ENCODE measurements at places on chromosomes 5 and 9.
A peak's percentile ranks its signal among the peaks of the same experiment; 100 is the strongest.

DNA sequence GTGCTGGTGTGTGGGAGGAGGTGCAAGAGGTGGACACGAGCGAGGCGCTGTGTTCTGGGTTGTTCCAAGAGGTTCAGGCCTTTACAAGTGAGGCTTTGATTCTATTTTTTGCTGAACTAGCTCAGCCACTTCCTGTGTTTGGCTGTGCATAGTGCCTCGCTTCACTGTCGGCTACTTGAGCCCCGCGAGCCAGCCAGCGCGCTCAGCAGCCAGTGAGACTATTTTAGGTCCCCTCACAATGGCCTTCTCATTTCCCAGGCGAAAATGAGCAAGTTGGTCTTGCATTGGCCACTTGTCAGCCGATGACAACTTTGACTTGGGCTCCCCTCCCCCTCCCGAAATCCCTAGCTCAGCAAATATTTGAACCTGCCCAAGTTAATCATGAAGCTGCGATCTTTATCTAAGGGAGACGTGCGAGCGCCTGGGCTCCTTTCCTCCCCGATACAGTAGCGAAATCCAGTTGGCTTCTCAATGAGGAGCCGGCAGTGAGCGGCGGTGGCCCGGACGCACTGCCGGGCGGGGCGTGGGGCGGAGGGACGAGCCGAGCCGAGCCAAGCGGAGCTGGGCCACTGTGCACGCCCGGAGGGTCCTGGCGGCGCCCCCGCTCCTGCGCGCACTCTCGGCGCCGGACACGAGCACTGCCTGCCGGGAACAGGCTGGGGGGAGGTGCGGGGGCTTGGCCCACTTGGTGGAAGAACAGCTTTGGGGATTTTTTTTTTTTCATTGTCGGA, 72.6 kb downstream of the PIK3R1 start:
- DNase-seq: peak; percentile 25

GRCh38 chr5:69209602-69210001, 20.2 kb downstream of the CENPH start:
- DNase-seq: no peak

GRCh38 chr9:34341659-34342295, 12.4 kb downstream of the NUDT2 start:
- no peak for DNase-seq

DNA sequence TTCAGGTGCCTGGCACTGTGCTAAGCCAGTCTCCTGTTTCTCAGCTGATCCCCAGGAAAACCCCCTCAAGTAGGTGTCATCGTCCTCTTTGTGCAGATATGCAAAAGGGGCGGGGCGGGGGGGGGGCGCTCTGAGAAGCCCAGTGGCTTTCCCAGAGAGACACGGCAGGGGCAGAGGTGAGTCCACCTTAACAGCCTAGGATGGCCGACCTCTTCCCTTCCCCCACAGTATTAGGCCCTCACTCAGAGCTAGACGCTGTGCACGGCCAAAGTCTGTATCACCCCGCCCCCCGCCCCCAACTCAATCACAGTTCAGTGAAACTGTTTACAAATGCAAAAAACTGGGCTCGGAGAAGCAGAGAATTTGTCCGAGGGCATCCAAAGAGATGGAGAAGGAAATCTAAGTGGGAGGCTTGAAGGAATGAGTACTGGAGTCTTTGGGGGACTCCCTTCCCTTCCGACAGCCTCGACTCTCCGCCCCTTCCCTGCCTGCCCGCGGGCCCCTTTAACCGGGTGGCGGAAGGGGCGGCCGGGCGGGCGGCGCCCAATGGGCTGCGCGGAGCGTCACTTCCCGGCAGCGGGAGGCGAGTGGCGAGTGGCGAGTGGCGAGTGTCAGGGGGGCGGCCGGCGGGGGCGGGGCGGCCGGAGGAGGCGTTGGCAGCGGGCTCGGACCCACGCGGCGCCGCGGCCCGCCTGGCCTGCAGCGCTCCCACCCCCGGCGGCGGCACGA, at the start of gene ERGIC1:
ERGIC1 (plus strand) TSS at position 566 of the 729 bp plus-strand sequence; CDS start at position 729, 163 bp downstream.
- DNase-seq: peak; percentile 46

DNA sequence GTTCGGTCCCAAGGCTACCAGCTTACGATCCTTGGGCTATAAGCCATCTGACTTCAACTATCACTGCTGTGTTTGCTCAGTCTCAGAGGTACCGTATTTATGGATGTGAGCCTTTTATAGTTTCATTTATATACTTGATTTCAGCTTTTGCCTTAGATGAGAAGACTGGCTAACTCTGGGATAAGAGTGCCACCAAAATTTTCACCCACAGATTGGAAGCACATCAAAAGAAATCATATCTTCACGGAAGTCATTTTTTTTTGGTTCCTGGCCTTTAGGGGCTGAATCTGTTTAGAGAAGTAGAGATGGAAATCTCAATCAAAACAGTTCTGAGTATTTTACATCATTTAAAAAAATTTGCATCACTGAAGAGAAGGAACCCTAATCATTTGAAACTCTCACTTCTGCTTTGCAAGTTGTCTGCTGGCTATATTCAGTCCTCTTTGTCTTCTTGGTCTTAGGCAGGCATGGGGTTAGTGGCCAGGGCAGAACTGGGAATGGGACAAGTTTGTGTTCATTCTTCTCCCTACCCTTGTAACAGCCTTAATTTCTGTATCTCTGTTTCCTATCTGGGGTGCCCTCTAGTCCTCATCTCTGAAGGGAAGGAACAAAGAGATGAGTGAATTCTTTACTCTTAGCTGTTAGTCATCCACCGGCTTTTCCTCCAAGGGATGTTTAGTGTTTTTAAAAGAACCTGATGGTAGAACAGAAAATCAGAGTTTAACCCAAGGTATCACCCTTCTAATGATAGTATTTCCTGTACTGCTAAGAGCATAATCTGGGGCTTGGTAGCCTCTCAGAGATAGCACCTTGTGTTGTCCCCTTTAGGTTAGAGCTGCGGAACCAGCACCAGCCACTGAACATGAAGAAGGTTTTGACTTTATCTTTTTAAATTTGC, 14.1 kb upstream of the TNFAIP8 start:
- DNase-seq: no peak

GRCh38 chr9:102087141-102087540, 348.7 kb upstream of the GRIN3A start:
- DNase-seq: no peak

- DNase-seq: no peak
Observed at GRCh38 chr5:139966856-139967255, 76.2 kb downstream of the NRG2 start.

DNA sequence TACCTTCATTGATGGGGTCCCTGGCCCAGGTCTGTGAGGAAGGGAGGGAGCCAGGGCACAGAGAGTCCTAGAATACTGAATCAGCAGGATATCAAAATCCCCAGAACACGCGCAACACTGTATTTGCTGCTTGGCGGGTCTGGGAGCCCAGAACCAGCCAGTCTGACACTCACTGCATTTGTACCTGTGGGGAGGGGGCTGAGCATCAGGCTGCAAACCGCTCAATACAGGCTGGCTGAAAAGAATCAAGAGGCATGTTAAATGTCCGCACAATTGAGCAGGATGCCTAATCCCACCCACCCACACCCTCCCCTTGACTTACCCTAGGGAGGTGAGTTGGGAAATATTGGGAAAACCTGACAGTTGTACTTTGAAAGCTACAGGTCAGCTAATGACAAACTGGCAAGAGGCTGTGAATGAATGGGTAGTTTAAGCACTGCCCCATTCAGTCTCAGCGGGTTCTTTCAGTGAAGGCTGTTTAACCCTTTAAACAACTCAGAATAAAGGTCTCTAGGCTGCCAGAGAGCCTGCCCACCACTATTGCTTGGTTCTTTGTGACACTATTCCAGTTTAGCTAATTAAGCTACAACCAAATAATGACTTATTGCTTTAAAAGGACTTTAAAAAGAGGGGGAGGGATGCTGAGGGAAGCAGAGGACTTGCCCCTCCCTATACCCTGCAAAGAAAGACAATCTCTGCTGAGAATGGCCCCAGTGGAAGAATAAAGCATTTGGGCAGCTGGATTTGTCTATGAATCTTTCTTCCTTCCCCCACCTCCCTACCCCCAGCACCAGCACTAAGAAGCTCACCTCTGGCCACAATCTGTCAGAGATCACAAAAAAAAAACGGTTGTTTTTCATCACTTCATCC, 5.0 kb downstream of the SPRY4 start:
- no peak for DNase-seq

DNA sequence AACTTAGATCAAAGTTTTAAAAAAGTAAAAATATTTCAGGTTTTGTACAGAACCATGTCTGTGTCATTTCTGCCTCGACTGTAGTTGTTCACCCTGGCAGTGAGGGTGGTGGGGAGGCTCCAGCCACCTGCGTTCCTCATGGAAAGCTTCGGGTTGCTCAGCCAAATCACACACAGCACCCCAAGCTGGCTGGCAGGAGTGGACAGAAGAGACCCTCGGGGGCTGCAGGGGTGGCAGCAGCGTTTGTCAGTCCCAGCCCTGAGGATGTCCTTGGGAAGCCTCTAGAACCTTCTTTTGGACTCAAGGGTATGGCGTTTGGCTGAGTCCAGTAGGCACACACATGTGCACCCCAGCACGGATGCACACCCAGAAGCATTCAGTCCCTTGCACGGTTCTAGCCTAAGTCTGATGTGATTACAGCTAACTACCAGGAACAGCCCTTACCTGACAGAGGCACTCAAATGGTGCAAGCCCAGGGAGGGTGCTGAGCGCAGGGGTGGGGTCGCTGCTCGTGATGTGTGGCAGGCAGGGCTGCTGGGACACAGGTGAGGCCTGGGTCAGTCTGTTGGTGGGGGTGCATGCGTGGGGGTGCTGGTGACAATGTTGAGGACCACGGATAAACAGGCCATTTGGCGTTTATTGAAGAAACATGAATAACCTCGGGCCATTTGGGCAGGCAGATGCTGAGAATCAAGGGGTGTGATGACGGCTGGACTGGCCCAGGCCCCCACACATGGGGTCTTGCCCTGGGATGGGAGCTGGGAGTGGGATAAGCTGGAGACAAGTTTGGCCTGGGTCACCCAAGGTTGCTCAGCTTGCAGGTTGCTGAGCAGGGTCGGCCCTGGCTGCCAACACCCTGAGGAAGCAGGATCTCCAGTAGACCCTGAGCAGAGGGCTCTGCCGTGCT, 103.4 kb downstream of the PHF2 start:
- no peak for DNase-seq

DNA sequence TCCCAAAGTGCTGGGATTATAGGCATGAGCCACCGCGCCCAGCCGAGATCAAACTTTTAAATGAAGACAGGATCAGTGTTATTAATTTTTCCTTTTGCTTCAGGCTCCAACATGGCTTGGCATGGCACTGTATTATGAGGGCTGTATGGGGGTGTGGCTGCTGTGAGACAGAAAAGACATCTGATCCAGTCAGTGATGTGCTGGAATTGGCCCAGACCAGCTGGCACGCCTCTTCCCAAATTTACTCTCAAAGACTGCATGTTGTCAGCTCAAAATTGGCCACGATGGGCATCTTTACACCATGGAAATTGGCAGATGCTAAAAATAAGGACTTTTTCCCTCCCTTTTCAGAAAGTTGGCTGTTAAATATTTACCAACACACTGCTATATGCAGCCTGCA, 12.1 kb upstream of the COL27A1 start:
- no peak for DNase-seq

DNA sequence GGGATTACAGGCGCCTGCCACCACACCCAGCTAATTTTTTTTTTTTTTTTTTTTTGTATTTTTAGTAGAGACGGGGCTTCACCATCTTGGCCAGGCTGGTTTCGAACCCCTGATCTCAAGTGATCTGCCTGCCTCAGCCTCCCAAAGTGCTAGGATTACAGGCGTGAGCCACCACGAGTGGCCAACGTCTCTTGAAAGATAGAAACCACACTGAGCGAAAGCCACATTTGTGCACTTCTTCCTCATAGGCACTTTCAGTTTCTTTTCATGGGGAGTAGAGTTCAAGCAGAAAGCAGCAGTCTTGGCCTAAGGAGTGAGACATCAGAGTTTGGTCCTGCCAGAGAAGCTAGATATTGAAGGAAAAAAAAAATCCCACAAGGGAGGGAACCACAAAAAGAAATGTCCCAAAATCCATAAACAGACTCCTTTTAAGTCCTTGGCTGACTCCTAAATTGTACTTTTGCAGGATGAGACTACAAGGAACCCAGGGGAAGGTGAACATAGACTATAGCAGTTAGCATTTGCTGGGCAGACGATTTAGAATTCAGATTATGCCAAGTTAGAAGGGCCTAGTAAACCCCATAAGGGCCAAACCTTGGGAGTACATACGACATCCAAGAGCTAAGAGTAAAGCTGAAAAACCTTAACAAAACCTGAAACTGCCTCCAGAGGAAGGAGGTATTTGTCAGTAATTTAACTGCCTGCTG, 43.9 kb upstream of the GLIPR2 start:
- DNase-seq: no peak

DNA sequence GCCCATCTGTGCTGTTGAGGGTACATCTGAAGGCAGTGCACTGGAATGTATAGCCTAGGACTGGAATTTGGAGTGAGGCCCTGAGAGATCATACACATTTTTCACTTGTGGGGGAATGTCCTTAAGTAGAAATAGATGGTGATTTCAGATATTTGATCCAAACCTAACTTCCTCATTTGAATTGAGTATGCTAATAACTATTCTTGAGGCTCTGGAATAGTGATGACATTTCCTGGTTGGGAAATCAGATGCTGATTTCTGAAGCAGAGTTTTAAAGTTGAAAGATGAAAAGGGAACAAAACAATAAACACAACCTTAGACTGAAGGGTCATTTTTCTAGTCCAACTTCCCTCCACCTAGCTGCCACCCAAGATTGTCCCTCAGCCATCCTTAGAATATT, 163.0 kb upstream of the CCDC152 start:
- DNase-seq: no peak

DNA sequence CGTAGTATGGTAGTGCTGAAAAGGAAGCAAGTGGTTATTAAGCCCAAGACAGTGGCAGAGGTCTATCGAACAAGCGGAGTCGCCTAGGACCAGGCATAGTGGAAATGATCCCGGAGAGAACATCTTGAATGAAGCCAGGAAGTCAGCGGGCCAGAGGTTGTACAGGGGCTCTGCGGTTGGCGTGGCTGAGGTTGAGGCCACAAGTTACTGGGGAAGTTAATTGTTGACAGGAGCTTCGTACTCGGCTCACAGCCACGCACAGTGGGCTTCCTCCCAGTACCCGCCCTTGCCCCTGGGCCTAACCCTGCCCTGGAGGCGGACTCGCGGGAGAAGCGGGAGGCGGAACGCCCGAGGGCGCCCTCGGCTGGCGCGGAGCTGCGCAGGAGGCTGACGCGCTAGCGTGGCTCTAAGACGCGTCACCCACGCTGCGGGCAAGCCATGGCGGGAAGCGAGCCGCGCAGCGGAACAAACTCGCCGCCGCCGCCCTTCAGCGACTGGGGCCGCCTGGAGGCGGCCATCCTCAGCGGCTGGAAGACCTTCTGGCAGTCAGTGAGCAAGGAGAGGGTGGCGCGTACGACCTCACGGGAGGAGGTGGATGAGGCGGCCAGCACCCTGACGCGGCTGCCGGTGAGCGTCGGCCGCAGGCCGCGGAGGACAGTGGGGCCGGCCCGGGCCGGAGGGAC, at the start of gene FBXO4:
FBXO4 (plus strand) TSS at position 410 of the 683 bp plus-strand sequence; CDS start at position 439, 29 bp downstream.
- DNase-seq: peak; percentile 65

- no peak for DNase-seq
Observed at GRCh38 chr5:6812800-6813731, 99.8 kb downstream of the TENT4A start.

- DNase-seq: no peak
Observed at GRCh38 chr9:134293611-134294152, 32.6 kb upstream of the RXRA start.

GRCh38 chr9:21674894-21675293, 127.5 kb upstream of the MTAP start:
- no peak for DNase-seq
